Left kidney (tissue), 8 donors: ENCODE measurements at places on chromosomes 13 and 19. TPM values are rescaled to one million over a fixed set of nuclear protein-coding genes. Genes with fewer than 3 reads are reported as not detected.
A peak's percentile ranks its signal among the peaks of the same experiment; 100 is the strongest.

The FFAR2 gene
- polyA plus RNA-seq: 0.78 TPM

The ATXN8OS gene
- polyA plus RNA-seq: 0.33 TPM

- no peak for DNase-seq
These were observed 236.3 kb downstream of the SLC7A1 start for GRCh38 chr13:29359181-29359580.

DNA sequence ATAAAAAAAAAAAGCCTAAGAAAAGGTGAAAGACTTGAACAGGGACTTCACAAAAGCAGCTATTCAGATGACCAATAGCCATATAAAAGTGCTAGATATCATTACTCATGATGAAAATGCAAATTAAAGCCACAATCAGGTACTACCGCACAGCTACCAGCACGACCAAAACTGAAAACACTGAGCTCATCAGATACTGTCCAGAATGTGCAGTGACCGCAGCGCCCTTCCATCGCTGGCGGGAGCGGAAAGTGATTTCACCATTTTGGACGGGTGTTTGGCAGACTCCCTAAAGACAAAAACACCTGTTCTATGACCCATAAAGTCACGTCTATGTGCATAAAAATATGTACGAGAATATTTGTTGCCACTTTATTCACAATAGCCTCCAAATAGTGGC, 60.7 kb downstream of the SLC6A16 start:
- DNase-seq: no peak

The PRR22 gene
- polyA plus RNA-seq: 2.8 TPM

- no peak for DNase-seq
These were observed at the start of gene PRMT1 for GRCh38 chr19:49677231-49677900. PRMT1 (plus strand) TSS chr19:49677271; CDS start chr19:49677281, 10 bp downstream.

The KPNA3 gene
- 41.4 TPM for polyA plus RNA-seq

DNA sequence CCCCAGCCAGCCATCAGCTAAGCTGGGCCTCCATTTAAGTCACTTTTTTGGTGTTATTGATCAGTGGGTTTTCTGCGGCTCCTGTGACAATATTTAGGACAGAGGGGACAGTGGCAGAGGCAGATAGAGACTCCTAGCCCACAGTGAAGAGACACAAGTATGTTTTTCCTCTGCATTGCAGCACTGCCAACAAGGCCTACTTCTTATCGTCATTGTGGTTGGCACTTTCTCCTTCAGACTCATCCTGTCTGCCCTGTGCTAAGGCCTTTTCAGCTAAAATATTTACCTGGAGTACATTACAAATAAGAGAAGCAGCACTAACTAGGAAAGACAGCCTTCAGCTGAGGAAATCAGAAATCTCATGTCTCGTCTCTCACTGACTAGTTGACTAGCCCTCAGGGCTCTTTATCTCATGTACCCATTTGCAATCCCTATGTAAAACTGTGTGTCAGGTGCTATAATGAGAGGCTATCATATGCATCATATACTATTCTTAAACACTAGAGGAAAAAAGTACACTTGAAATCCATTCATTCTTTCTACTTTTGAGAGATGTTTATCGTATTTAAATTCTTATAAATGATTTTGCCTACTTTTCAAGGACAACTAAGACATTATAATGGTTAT, 62.2 kb downstream of the ZAR1L start:
- no peak for DNase-seq

The RNF113B gene
- polyA plus RNA-seq: not detected

- DNase-seq: no peak
These were observed 483.2 kb downstream of the DIAPH3 start for GRCh38 chr13:59680429-59681024.

DNA sequence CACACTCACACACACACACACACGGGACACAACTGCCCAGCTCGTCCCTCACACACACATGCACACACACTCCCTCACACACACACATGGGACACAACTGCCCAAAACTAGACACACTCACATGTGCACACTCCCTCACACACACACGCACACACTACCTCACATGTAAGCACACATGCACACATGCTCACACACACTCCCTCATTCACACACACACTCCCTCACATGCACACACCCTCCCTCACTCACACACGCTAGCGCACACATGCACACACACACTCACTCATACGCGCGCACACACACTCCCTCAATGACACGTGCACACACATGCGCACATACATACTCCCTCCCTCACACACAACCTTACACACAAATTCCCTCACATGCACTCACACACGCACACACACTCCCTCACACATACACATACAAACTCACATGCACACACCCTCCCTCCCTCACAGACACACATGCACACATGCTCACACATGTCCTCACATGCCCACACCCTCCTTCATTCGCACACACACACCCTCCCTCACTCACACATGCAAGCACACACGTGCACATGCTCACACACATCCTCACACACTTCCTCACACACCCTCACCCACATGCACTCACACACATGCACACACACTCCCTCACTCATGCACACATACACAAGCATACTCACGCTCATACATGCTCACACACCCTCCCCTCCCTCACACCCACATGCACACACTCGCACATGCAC, 9.0 kb upstream of the RASA3 start:
- DNase-seq: no peak

The COX7A1 gene
- 25.6 TPM for polyA plus RNA-seq

The BIVM gene
- 78.5 TPM for polyA plus RNA-seq

The IGFL3 gene
- polyA plus RNA-seq: not detected

GRCh38 chr19:57830071-57830602, at the start of gene ZNF587B:
ZNF587B (plus strand) TSS chr19:57830299; CDS start chr19:57830529, 230 bp downstream.
- DNase-seq: peak; percentile 76

DNA sequence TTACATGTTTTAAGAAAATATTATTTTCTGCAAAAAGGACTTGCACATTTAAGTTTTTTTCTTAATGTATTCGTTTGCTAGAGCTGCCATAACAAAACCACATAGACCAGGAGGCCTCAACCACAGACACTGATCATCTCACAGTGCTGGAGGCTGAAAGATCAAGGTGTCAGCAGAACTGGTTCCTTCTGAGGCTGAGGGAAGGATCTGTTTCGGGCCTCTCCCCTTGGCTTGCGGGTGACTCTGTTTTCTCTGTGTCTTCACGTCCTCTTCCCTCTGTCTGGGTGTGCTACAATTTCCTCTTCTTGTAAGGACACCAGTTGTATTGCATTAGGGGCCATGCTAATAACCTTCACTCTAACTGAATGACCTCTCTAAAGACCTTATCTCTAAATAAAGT, 364.2 kb downstream of the IRS2 start:
- DNase-seq: no peak

GRCh38 chr19:56091066-56091490, 30.0 kb downstream of the ZNF787 start:
- no peak for DNase-seq

The RFX1 gene
- 10.5 TPM for polyA plus RNA-seq

- DNase-seq: no peak
These were observed 393.3 kb upstream of the ARGLU1 start for GRCh38 chr13:106961216-106961615.

GRCh38 chr13:29384466-29384865, 211.0 kb downstream of the SLC7A1 start:
- no peak for DNase-seq

DNA sequence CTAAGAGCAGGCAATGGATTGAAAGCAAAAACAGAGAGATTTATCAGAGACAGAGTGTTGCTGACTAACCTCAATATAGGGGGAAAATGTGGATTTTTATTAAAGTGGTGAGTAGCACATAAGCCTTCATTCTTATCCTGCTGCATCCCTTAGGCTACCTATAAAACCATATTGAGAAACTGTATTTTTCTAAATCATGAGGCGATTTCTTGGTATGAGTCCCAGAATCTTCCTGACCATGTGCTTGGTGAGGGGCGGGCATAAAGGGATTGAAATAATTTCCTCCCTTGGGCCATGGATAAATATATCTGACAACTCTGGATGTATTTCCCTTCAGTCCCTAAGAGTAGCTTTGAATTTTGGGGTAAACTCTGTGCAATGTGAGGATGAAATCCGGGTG, 72.8 kb downstream of the EFNB2 start:
- no peak for DNase-seq

The COX6B2 gene
- 0.78 TPM for polyA plus RNA-seq

- no peak for DNase-seq
These were observed 2.5 kb downstream of the NFIC start for GRCh38 chr19:3368848-3369336.

DNA sequence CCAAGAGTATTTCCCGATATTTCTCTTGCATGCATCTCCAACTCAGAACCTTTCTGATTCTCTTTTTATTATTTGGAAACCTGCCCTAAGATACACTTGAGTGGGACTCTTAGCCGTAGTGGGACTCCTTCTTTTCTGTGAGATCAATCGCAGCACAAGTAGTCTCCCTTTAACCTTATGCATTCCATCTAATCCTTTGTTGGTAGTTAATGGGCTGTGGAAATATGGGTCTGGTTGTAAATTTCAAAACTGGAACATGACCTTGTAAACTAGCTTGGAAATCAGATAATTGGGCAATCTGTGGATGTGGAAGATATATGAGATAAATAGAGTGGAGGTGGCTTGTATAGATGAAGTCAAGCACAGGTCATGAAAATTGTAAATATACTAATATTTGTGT, 350.0 kb downstream of the NDFIP2 start:
- DNase-seq: no peak

GRCh38 chr19:33736158-33736557, 60.5 kb upstream of the KCTD15 start:
- DNase-seq: no peak

The LMTK3 gene
- 2.0 TPM for polyA plus RNA-seq
